ENCODE measurements at places on chromosomes 7 and 10.
A peak's percentile ranks its signal among the peaks of the same experiment; 100 is the strongest.

- no peak for DNase-seq
Observed at GRCh38 chr10:79123547-79123963, 54.8 kb downstream of the ZMIZ1 start.

DNA sequence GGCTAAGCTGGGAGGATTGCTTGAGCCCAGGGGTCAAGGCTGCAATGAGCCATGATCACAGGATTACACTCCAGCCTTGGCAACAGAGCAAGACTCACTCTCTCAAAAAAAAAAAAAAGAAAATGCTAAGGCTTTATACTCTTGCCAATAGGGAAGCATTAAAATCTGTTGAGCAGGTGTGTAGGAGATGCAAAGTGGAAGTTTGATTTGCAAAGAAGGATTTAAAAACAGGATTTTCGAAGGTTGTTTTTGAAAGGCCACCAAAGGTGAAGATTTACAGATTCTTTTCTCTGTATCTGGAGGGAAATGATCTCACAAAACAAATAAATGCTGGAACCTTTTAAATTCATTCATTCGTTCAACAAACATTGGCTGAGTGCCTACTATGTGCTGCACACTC, 8.6 kb upstream of the PDE1C start:
- no peak for DNase-seq

DNA sequence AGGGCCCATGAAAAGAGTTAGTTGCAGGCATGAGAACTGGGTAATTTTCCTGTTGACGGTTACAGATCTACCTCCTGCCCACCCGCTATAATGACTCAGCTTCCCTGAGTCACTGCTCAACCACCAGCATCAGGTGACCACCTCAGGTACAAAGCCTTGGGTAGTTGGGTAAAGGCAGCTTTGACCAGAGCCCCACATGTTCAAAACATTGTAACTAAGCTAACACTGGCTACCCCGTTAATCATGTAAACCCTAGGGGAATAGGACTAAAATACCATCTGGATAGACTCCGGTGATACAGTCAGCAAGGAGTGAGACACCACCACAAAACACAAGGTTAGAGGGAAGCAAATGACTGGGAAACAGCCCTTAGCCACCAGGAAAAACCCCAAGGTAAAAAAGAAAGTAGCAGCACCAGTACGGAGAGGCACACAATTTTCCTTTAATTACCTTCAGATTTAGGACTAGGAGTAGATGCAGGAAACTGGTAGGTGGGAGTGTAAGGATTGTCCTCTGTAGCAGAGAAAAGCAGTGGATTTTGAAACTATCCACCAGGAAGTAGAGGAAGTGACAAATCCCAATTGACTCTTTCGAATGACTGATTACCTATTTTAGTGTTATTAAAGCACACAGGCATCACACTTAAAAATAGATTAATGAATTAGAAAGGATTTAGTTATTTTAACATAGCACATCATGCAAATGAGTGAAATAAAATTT, 103.5 kb upstream of the PDLIM1 start:
- peak; percentile 3 for DNase-seq

DNA sequence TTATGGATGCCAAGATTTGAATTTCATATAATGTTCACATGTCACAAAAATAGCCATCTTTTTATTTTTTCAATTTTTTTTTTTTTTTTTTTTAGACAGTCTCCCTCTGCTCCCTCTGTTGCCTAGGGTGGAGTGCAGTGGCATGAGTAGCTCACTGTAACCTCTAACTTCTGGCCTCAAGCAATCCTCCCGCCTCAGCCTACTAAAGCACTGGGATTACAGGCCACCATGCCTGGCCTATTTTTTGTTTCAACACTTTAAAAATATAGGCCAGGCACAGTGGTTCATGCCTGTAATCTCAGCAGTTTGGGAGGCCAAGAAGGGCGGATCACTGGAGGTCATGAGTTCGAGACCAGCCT, 246.3 kb downstream of the SKIDA1 start:
- no peak for DNase-seq

DNA sequence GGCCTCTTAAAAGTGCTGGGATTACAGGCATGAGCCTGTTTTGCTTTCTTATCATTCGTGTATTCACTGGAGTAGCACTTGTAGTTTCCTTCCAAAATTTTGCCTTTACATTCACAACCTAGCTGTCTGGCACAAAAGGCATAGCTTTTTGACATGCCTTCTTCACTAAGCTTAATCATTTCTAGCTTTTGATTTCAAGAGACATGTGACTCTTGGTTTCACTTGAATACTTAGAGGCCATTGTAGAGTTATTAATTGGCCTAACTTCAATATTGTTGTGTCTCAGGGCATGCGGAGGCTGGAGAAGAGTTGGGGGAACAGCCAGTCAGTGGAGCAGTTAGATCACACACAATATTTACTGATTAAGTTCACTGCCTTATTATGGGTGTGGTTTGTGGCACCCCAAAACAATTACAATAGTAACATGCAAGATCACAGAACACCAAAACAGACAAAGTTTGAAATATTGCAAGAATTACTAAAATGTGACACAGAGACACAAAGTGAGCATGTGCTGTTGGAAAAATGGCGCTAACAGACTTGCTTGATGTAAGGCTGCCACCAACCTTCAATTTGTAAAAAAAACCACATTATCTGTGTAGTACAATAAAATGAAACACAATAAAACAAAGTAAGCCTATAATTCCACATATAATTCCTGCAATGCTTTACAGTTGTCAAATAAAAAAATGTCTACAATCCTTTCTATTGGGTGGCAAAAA, 43.1 kb downstream of the BRAF start:
- DNase-seq = no peak

- DNase-seq = no peak
Observed at GRCh38 chr7:2821161-2821841, 22.8 kb downstream of the GNA12 start.

GRCh38 chr7:16702441-16702840, 51.1 kb upstream of the TSPAN13 start:
- no peak for DNase-seq

DNA sequence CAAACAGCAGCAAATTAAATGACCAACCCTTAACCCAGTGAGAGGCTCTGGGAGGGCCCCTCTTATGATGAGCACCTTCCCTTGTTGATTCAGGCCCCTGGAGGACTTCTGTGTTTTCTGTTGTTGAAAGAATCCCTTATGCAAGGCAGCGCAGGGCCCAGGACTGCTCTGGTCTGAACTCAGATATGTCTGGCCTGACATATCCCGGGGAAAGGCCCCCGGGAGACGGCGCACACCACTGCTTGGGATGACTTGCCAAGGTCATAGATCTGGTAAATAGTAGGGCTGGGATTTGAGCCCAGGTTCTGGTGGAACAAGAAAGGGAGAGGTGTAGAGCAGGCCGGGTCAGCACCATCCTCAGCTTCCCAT, 124.0 kb downstream of the AOAH start:
- DNase-seq = no peak

DNA sequence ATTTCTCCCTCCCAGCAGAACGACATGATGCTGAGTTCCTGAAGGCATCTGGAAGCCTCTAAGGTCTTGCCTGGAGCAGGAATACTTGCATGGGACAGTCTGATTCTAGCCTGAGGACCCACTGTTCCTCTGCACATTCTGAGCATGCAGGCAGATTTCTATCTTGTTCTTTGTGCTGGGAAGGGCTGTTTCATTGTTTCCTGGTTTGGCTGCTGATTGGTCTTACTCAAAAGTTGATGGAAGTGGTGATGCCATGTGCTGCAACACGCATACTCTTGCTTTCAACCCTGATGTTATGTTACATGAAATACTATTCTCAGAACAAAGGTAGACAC, 307.0 kb downstream of the GATA3 start:
- DNase-seq = no peak

- no peak for DNase-seq
Observed at GRCh38 chr7:129017264-129017663, 37.6 kb downstream of the TNPO3 start.

DNA sequence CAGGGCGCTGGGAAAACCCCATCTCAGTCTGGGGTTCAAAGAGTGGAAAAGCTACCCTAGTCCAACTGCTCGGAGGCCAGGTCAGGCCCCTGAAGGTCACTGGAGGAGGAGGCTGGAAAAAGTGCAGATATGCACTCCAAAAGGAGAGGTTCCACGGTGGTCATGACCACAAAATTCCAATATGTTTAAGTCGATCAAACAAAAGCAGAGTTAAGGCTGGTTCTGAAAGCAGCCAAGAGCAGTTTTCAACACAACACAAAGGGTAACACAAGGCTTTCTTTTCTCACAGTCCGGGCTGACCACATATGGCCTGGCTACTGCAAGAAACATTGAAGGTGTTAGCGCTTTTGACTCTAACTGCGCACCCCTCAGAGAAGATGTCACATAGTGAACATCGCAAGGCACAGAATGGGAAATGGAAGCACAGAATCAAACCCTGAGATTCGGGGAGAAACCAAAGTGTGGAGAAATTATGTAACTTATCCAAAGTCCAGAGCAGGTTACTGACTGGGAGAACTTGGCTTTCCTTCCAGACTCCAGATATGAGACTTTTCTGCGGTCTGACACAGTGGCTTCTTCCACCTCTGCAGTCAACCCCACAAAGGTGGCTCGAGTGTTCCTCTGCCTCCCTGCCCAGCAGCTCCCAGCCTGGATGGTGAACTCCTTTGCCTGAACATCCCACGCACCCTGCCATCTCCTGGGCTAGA, 1.3 kb upstream of the GRB10 start:
- DNase-seq = no peak

DNA sequence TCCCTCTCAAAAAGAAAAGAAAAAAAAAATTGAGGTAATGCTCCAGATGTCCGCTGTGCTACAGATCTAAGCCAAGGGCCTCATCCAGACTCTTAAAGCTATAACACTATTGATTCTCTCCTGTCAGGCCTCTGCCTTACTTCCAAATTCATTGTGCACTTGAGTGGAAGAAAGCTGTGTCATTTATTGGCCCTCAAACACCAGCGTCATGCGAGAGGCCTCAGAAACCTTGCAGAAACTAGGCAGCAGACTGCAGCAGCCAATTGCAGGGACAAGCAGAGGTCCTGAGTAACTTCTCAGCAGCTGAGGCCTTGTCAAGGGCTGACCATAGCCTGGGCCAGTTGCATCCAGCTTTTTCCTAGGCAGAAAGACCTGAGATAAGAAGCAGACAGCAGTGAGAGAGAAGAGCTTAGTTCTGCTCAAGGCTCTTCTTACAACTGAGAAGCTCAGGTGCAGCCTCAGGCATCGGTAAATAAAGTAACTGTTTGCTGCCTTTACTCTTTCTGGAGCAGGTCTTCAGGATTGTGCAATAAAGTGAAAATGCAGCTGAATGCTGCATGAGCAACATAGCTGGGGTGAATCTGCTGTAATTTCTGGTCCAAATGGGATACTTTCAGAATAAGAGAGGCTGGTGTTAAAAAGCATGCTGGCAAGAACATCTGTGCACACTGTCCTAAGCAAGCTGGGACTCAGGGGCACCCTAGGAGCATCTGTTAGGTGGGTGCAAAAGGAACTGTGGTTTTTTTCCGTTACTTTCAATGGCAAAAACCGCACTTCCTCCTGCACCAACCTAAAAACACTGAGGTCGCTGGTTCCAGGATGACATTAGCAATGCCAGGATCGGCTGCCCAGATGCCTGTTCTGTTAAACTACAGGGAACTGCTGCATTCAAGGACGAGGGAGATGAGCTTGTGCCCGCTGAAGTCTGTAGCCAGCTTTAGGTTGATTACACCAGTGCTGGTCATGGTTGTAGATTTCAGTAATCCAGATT, 181.8 kb upstream of the PFKP start:
- DNase-seq = no peak

DNA sequence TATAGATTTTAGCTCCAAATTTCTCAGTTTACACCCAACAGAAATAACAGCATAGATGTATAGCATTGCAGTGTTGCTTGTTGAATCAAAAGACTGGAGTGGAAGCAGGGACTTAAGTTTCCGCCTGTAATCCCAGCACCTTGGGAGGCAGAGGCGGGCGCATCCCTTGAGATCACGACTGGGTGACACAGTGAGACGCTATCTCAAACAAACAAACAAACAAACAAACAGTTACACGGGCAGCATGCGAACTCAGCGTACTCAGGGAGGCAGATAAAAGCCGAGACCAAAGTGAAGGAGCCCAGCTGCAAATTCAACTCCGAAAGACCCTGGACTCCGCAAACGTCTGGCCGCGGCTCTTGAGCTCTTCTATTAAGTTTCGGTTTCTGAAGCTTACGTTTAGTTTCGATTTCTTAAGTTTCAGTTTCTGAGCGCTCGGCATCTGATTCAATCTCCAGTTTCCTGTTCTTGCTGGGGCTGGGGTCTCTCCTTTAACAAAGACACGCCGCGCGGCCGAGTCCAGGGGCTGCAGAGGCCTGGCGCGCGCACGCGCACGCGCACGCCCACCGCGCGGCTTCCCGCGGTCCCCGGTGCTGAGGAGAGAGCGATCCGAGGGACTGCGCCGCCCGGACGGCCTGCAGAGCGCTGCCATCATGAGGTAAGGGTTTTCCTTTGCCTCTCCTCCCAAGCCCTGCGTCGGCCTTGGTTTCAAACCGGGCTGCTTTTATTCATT, at the start of gene IFIT5:
TSS of gene IFIT5 (plus strand) at position 423 of the 733 bp plus-strand sequence. CDS start at position 654, 231 bp downstream.
- DNase-seq = peak; percentile 54

DNA sequence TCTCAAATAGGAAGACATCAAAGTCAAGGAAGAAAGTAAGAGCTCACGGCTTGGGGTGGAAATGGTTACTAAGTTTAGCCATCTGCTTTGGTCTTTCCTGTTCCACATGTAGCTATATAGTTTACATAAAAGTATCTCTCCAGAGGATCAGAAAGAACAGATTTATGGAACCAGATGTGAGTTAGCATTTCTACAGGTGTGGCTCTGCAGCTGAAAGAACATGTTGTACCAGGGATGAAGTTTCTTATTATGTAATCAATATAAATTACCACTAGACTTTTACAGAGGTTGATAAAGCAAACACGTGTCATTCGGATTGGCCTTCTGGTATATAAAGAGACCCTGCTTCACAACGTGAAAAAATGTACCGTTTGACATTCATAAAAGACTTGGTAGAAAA, 19.9 kb downstream of the CALD1 start:
- DNase-seq = no peak

- DNase-seq = no peak
Observed at GRCh38 chr7:25850735-25851134, 301.3 kb upstream of the NFE2L3 start.

DNA sequence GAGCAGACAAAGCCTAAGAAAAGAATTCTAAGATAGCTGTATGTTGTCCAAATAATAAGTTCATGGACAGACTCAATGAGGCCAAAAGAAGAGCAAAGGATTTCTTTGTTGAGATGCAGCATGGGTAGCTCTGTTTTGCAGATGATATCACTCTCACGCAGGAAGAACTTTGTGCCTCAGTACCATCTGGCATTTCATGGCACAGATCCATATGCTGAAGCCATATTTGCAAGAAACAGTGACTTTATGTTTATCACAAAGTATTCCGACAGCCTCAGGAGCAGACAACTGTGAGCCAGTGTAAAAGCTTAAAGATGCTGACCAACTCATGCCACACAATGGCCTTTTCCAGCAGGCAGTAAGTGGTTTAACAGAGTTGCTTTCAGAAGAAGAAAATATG, 45.5 kb upstream of the RNF148 start:
- DNase-seq = no peak

Measured in NK-92 treated with Interleukin-12 subunit alpha and Interleukin-12 subunit beta, amount 100 ng/mL, for 24 hours (cell line).